ENCODE measurements at places on chromosomes 6 and 20.

GRCh38 chr20:34579191-34579978 lies 20.9 kb downstream of the MAP1LC3A start:
- DNase-seq, result peak; percentile 21

- no peak for DNase-seq
Observed at GRCh38 chr6:31356216-31356945, 598 bp downstream of the HLA-B start.

DNA sequence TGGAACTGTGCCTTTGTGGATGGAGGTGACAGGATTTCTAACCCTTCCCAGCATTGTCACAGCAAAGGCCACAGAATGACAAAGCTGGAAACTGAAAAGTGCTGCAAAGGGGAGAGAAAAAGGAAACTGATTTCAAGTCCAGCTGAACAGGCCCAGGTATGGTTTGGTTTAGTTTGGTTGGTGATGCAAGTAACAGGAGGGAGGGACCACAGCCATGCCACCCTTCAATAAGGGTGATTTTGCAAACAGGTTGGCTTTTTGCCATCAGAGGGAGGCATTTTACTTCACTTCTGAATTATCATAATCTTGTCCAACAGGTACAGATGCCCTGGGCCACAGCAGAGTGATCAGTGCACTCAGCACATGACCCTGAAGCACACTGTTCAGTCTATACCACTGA lies 6.6 kb downstream of the FITM2 start:
- no peak for DNase-seq

- no peak for DNase-seq
Observed at GRCh38 chr6:112881027-112881426, 533.9 kb downstream of the RFPL4B start.

DNA sequence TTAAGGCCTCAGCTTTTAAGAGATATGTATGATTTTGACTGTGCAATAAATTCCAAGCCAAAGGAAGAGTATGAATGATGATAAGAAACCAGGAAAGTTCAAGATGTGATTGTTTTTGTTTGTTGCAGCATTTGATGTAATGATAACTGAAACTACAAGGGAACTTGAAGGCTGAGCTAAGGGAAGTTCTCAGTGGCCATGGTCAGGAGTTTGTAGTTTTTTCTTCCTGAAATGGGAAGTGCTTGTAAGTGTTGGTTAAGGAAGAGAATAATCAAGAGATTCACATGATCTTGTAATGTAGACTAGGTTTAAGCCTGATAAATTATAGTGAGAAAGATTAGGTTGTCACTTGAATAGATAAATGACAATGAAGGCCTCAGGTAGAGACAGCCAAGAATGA lies 53.4 kb downstream of the PTCHD4 start:
- DNase-seq, result no peak

DNA sequence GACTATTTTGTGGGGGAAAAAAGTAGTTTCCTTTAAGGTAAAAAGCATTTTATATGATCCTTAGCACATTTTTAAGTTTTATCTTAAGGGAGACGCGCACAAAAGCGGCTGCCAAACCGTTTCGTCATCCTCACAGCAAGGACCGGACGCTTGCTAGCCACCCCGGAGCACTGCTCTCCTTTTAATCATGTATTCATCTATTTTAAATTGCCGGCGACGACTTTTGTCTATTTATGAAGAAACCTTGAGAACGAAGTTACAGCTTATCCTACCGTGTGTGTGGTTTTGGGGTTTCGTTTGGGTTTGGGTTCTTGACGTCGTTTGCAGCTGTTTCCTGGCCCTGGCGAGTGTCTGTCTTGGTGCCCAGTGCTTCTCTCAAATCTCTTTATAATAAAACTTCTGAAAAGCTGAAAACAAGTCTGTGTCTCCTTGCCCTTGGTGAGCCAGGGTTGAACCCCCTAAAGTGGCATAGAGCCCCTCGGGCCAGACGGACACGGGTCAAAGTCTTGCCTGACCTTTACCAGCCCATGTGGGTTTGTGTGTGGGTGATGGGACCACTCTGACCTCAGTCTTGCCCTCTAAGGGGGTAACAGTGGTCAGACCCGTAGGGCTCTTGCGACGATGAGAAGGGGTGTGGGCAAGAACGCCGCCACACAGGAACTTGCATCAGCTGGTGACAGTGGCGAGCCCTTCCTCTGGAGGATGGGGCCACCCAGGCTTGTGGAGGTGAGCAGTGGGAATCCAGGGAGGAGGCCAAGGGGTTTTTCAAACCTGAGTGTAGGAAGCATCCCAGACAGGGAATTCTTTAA lies 117.6 kb downstream of the JPH2 start:
- DNase-seq, result no peak

DNA sequence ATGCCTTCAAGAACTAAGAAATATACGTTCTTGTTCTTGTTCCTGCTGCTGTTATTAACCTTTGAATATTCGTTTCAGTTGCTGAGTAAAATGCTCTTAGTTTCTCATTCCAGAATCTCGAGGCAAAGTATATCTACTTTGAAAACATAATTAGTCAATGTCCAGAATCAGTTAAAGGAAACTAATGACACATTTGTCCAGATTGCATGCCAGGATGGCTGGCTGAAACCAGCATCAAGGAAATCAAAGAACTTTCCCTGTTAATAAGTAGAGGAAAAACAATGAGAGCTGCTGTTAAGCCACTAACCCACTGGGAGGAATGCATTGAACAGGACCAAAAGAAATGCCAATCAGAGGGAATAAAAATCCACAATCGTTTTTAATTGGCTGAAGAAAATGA lies 196.9 kb downstream of the ALDH8A1 start:
- DNase-seq, result no peak

GRCh38 chr6:137882225-137882961 lies 15.3 kb downstream of the TNFAIP3 start:
- DNase-seq, result no peak

DNA sequence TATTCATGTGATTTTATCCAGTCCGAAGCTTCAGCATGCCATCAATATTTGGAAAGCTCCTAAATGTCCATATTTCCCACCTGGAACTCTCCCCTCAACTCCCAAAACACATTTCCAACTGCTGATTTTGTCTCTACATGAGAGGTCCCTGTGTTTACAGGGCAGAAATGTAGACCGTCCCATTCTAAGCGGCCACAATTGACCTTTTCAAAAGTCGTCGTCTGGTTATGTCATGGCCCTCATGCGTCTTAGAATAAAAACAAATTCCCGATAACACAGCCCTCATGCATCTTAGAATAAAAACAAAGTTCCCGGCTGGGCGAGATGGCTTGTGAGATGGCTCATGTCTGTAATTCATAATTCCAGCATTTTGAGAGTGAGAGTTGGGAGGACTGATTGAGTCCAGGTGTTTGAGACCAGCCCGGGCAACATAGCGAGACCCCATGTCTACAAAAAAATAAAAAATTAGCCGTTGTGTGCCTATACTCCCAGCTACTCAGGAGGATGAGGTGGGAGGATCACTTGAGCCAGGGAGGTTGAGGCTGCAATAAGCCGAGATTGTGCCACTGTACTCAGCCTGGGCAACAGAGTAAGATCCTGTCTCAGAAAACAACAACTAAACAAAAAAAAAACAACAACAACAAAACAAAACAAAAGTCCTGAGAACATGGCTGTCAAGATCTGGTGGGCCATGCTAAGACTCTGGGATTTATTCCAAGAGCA lies 6.4 kb upstream of the ZNF217 start:
- DNase-seq, result no peak

DNA sequence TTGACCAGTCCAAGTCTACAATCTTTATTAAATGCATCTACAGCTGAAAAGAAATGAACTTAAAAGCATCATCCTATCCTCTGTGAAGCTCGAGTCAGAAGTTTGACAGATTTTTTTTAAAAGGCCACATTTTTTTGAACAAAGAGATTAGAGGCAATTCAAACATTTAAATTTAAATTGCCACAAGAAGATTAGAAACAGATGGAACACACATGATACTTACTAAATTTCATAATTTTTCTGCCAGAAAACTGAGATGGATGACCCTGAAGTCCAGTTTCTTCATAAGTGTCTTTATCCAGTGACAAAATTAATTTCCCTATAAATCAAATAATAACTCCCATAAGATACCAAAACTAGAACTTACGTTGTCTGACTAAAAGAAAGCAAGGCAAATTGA lies 4.3 kb downstream of the RPP40 start:
- no peak for DNase-seq

GRCh38 chr6:66930559-66931290 lies 1223.7 kb upstream of the EYS start:
- no peak for DNase-seq

DNA sequence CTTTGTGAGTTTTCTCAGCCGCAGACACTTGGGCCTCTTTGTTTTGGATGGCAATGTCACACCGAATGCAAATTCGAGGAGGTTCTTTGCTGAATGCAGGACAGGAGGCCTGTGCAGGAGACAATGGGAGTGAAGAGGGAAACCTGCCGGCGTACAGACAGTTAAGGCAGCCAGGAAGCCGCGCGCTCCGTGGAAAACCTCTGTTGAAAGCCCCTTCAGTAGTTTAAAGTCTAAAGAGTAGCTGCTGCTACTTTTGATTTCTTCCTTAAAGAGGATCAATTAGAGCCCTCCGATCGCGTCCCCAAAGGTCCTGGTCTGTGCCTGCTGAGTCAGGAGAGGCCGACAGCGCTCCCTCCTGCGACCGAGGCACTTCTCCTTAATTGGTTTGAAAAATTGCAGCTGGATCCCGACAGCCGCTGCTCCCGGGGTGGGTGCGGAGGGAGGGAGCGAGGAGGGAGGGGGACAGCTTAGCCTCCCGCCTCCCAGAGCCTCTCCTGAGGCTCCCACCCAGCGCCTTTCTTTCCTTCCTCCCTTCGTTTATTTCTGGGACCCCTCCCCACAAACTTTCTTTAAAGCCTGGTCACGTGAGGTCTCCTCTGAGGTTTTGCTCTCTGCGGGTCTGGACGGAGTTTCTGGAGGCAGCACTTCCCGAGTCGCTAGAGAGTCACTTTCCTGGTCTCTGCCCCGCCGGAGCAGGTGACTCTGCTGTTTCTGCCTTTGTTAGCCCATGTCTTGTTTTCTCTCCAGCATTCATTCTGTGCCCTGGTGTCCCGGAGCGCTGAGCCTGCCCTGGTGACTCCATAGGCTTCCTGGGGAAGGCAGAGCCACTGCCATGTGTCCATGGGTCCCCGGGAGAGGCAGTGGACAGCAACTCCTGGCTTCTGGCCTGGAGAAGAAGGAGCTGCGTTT lies 22.3 kb upstream of the RPP40 start:
- DNase-seq, result no peak

- no peak for DNase-seq
Observed at GRCh38 chr6:127366282-127367022, 23.0 kb upstream of the ECHDC1 start.

GRCh38 chr6:14066782-14067406 lies 50.7 kb upstream of the CD83 start:
- no peak for DNase-seq

DNA sequence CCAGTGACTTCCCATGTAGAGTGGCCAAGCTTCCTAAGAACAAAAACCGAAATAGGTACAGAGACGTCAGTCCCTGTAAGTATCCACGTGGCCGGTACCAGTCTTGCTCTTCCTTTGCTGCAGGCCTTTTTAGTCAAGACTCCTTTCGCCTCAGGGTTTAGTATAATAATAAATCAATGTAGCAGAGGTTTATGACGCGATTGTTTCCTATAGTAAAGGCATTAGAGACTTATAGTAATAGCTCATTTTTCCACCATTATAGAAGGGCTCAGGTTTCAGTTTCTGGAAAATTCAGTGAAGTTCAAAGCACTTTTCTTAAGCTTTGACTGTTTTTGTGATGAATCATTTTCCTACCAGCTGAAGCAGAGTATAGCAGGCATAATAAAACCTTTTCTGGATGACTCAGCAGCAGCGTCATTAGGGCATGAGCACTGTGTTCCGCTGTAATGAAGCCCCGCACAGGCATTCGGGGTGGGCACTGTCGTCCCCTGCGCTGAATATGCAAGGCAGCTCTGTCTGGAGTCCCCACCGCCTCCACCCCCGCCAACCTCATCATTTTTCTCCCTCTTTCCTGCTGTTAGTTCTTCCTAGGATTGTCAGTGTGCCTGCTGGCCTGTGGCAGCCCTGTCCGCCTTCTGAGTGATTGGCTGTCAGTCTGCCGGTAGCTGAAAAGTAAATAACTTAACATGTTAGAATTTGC lies 51.3 kb downstream of the PTPN1 start:
- DNase-seq, result peak; percentile 44

DNA sequence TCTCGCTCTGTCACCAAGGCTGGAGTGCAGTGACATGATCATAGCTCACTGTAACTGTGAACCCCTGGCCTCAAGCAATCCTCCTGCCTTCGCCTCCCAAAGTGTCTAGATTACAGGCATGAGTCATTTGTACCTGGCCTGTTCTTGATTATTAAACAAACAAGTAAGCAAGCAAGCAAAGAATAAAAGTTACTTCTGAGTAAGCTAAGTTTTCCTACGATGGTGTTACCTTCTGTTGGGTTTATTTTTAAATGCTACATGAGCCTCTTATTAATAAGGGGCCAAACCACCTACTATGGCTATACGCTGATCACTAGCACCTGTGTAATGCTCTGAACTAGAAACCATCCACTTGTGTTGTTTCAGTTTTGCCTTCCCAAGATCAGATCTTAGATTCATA lies 50.8 kb downstream of the IL22RA2 start:
- no peak for DNase-seq

DNA sequence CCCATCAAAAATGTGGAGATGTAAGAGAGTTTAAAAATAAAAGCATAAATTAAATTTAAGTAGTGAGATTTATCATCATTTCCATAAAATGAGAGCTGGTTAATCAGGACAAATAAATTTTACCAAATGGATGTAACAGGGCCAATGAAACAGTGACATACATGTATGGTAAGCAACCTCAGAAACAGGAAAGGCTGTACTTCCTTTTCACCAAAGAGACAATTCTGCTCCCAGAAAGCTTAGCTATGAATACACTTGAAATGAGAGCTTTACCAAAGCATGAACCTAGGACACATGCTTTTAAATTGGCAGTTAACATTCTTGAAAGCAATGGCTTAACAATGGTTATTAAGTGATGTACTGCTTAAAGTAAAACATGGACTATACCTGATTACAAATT lies 12.1 kb upstream of the UBE2J1 start:
- DNase-seq, result no peak

GRCh38 chr20:36179170-36179945 lies 24.8 kb downstream of the EPB41L1 start:
- no peak for DNase-seq

- DNase-seq, result no peak
Observed at GRCh38 chr20:10398834-10399369, 35.1 kb downstream of the MKKS start.

DNA sequence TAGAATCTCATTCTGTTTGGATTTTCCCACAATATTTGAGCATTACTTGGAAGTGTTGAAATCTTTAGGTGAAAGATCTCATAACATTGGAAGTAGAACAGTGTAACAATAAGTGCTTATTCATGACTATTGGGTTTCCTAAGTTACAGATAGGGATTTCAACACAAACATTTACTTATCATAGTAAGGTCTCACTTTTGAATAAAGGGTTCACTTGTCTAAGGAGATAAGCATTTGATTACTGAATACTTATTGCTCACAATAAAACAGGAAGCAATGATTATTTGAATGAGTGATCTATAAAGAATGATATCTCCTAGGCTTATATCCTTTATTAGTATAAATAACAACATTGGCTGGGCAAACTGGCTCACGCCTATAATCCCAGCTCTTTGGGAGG lies 14.8 kb downstream of the DDX43 start:
- DNase-seq, result no peak

GRCh38 chr6:24140591-24140990 lies 14.6 kb downstream of the NRSN1 start:
- no peak for DNase-seq
